ENCODE measurements at places on chromosomes 5 and 9.
A peak's percentile ranks its signal among the peaks of the same experiment; 100 is the strongest.

GRCh38 chr9:35271637-35272036 lies 109.8 kb downstream of the UNC13B start:
- no peaks in the 10 kb centered on the region for H3K27me3 ChIP-seq
- peaks cover 2% of the 10 kb centered on the region for H3K4me1 ChIP-seq
- H3K36me3 ChIP-seq: no peaks in the 10 kb centered on the region
- DNase-seq: no peak

DNA sequence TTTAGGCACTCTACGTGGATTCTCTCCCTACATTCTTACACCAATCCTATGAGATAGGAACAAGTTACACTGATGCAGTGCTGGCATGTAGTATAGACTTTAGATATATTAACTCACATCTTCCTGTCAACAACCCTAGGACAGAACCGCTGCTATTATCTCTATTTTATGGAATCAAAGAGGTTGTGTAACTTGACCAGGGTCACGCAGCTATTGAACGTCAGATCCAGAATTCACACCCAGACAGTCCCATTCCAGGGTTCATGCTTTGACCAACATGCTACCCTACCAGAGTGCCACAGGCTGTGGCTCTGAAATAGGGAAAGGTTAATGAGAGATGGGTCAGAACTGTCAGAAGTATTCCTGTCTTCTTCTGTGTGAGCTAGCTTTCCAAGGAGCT lies 9.6 kb downstream of the FGF1 start:
- H3K4me1 ChIP-seq: peaks cover 12% of the 10 kb centered on the region
- no peak overlapping the region for H3K27ac ChIP-seq
- no peaks in the 10 kb centered on the region for H3K36me3 ChIP-seq
- no peaks in the 10 kb centered on the region for H3K27me3 ChIP-seq
- DNase-seq: no peak
- no peak overlapping the region for H3K4me3 ChIP-seq

GRCh38 chr9:114395334-114395617 lies 7.5 kb upstream of the AKNA start:
- no peaks in the 10 kb centered on the region for H3K4me1 ChIP-seq
- no peak overlapping the region for H3K4me3 ChIP-seq
- H3K27me3 ChIP-seq: no peaks in the 10 kb centered on the region
- H3K27ac ChIP-seq: no peak overlapping the region

- DNase-seq: peak; percentile 29
- no peaks in the 10 kb centered on the region for H3K4me1 ChIP-seq
- no peaks in the 10 kb centered on the region for H3K27me3 ChIP-seq
- no peak overlapping the region for H3K27ac ChIP-seq
- no peaks in the 10 kb centered on the region for H3K36me3 ChIP-seq
- no peak overlapping the region for H3K4me3 ChIP-seq
These were observed 179.7 kb upstream of the HAPLN1 start for GRCh38 chr5:83900306-83900705.

- H3K27me3 ChIP-seq: no peaks in the 10 kb centered on the region
- no peak overlapping the region for H3K27ac ChIP-seq
- H3K36me3 ChIP-seq: no peaks in the 10 kb centered on the region
- no peak overlapping the region for H3K4me3 ChIP-seq
These were observed 37.9 kb downstream of the CCNJL start for GRCh38 chr5:160274483-160274931.
